IMR-90 (cell line): ENCODE measurements at places on chromosomes 6 and 20. TPM values are rescaled to one million over a fixed set of nuclear protein-coding genes. Genes with fewer than 3 reads are reported as not detected.

RAD21L1 gene
- under 0.01 TPM in 1 of 2 replicates, not detected in the other for total RNA-seq

DNA sequence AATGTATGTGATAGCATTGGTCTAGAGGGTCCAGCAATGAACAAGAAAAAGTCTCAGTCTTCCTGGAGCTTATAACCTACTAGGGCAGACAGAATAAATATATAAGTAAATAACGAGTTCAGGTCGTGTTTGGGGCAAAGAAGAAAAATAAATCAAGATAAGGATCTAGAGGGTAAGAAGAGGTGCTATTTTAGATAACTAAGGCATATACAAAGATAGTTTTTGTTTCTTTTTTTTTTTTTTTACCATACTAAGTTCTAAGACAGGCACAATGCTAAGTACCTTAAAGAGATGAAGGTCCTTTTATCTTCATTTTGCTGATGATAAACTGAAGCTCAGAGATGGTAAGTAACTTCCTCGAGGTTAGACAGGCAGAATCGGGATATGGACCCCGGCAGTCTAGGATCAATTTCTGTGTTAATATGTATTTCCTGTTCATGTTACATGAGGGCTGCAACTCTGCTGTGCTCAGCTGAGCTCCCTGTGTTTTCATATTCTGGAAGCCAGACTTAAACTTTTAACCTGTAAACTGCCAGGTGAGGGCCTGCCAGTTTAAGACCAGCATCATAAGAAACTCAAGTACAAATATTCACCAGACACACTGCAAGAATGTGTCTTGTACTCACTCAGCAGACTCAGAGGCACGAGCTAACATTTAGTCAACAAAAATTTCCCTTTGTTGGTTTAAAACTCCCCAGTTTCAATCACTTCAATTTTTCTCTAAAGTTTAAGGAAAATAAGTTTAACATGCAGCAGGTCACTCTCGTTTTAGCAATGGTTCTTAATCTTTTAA is 23.3 kb downstream of the SESN1 start:
- no peaks in the 10 kb centered on the region for H3K27me3 ChIP-seq
- DNase-seq = no peak
- H3K4me3 ChIP-seq = no peak overlapping the region
- peaks cover 2% of the 10 kb centered on the region; the same call in 1 of the 2 replicates for H3K4me1 ChIP-seq
- H3K36me3 ChIP-seq = no peaks in the 10 kb centered on the region

DNA sequence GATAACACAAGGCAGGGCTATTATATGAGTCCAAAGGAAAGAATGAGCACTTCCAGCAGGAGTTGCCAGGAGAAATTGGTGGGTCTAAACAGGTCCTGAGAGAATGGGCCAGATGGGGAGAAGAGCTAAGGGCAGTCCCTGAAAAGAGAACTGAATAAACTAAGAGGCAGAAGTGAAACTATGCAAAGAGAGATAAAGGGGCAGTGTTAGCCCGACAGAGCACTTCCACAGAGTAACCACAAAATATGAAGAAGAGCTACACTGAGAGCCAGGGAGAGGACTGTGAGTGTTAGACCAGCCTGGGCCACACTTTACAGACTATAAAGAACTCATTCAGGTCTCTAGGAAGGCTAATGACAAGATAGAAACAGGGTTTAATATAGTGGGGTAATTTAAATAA is 43.8 kb downstream of the RALGAPA2 start:
- H3K4me3 ChIP-seq = no peak overlapping the region
- no peaks in the 10 kb centered on the region for H3K4me1 ChIP-seq
- H3K36me3 ChIP-seq = no peaks in the 10 kb centered on the region
- no peaks in the 10 kb centered on the region for H3K27me3 ChIP-seq
- DNase-seq = no peak
- H3K27ac ChIP-seq = no peak overlapping the region

NKX2-4 gene
- total RNA-seq = not detected in 2 replicates

CDSN gene
- total RNA-seq = not detected in 2 replicates

GABRR1 gene
- not detected in 2 replicates for total RNA-seq

DNA sequence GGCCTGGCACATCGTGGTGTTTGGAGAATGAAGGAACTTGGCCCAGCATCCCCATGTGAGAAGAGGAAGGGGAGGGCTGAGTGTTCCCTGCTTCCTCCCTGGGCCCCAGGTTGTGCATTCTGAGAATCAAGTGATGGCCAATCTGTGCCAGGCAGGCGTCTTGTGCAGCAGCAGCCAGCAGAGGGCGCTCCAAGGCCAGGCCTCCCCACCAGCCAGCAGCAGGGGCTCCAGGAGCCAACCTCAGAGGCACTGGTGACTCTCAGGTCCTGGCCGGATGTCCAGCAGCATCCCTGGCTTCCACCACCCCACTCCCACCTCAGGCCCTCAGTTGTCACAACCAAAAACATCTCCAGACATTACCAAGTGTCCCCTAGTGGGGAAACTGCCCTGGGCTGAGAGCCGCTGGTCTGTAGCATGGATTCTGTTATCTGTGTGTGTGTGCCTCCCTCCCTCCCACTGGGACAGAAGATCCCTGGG is 192.0 kb downstream of the PREX1 start:
- H3K27ac ChIP-seq = no peak overlapping the region
- DNase-seq = peak; percentile 31
- H3K36me3 ChIP-seq = no peaks in the 10 kb centered on the region

NUP153 gene
- total RNA-seq = 37.5 and 39.4 TPM in 2 replicates

DNA sequence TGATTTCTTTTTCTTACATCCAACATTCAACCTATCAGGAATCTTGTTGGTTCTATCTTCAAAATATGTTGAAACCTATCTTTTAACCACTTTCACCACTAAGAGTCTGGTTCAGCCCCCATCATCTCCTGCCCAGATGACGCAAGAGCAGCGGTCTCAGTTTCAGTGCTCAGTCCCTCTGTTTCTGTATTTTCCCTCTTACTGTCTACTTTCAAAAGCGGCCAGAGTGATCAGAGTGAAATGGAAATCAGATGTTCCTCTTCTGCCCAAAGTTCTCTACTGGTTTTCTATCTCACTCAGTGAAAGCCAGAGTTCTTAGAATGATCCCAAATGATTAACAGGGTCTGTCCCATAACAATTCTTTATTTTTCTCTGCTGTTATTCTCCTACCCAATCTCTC is 147.9 kb upstream of the PDE7B start:
- H3K27ac ChIP-seq = no peak overlapping the region
- DNase-seq = no peak
- no peaks in the 10 kb centered on the region for H3K36me3 ChIP-seq
- H3K4me3 ChIP-seq = no peak overlapping the region
- H3K27me3 ChIP-seq = no peaks in the 10 kb centered on the region
- H3K4me1 ChIP-seq = no peaks in the 10 kb centered on the region

WFDC12 gene
- total RNA-seq = not detected in 2 replicates

GRCh38 chr6:10300071-10300470 is 114.8 kb downstream of the TFAP2A start:
- no peaks in the 10 kb centered on the region for H3K36me3 ChIP-seq
- H3K27me3 ChIP-seq = no peaks in the 10 kb centered on the region
- DNase-seq = no peak

RTN4IP1 gene
- 9.9 and 11.7 TPM in 2 replicates for total RNA-seq

CLPSL2 gene
- not detected in 2 replicates for total RNA-seq

DNA sequence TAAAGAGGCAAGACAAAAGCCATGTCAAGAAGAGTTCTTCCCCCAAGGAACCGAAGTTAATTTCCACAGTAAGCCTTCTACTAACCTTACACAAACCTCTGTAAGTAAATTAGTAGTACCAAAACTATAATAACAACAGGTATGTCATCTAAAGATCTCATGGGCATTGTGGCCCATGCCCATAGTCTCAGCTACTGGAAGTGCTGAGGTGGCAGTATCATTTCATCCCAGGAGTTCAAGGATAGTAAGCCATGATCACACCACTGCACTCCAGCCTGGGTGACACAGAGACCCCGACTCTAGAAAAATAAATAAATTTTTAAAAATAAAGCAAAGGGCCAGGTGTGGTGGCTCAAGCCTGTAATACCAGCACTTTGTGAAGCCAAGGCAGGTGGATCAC is 29.2 kb downstream of the MDN1 start:
- H3K4me1 ChIP-seq = no peaks in the 10 kb centered on the region
- H3K36me3 ChIP-seq = peaks cover 15% of the 10 kb centered on the region
- no peak overlapping the region for H3K27ac ChIP-seq
- no peak for DNase-seq
- no peak overlapping the region for H3K4me3 ChIP-seq

SLC4A11 gene
- 0.28 and 0.36 TPM in 2 replicates for total RNA-seq

DNA sequence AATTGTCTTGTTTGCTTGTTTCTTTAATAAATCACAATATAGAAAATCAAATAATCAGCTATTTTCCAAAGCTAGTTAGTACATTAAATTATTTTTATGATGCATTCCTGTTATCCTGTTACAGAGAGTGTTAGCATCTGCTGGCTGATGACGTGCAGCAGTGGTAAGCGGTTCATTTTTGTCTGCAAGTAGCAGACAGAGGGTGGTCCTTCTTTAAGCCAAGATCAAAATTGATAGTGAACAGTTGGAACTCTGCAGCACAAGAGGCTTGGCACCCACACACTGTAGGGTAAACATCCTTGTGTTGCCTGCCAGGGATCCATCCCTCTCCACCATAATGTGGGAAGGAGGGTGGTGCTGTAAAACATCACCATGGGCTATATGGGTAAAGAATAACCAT is 158.3 kb downstream of the FRK start:
- H3K27me3 ChIP-seq = no peaks in the 10 kb centered on the region; the same call in 1 of the 2 replicates
- H3K4me1 ChIP-seq = no peaks in the 10 kb centered on the region
- H3K4me3 ChIP-seq = no peak overlapping the region
- no peaks in the 10 kb centered on the region for H3K36me3 ChIP-seq
- no peak for DNase-seq

PPP1R11 gene
- 15.6 and 16.7 TPM in 2 replicates for total RNA-seq

DNA sequence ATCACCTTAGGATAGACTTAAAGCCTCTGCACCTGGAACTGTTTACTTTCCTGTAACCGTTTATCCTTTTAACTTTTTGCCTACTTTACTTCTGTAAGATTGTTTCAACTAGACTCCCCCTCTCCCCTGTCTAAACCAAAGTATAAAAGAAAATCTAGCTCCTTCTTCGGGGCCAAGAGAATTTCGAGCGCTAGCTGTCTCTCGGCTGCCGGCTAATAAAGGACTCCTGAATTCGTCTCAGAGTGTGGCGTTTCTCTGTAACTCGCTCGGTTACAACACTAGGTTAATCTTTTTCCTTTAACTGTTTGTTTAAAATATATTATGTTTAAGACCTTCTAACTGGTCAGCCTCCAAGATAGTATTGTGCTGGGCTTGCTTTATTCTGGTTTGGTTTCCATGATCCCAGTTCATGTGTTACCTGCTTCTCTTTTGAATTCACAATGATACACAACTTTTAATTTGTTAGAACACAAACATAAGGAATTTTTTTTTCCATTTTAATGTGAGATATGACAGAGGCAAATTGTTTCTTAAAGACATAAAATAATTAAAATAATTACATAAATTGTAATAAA is 8.7 kb upstream of the NQO2 start:
- no peaks in the 10 kb centered on the region for H3K36me3 ChIP-seq
- peak overlapping the region; percentile 72 for H3K4me3 ChIP-seq
- no peaks in the 10 kb centered on the region for H3K27me3 ChIP-seq
- DNase-seq = no peak
- peak overlapping the region; percentile 98 for H3K27ac ChIP-seq

ACTL10 gene
- 0.18 and 0.28 TPM in 2 replicates for total RNA-seq

DNA sequence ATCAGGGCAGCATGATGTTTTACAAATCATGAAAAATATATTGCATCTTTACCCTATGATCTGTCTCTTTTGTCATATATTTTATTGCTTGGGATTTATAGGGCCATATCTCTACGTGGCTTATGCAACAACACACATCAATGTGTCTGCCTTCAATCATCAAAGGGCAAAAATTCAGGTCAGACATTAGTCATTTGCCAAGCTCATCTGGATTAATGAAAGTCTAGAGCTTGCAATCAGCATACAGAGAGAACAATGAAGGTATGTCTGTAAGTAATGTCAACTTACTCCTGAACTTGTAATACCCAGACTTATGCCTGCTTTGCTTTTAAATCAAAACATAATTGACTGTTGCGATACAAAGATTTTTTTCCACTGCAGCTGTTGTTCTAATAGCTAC is 282.7 kb downstream of the HAO1 start:
- no peak overlapping the region for H3K4me3 ChIP-seq
- DNase-seq = no peak
- no peaks in the 10 kb centered on the region for H3K36me3 ChIP-seq
- H3K4me1 ChIP-seq = no peaks in the 10 kb centered on the region
- no peak overlapping the region for H3K27ac ChIP-seq

MICB gene
- total RNA-seq = 11.1 and 11.7 TPM in 2 replicates

CD93 gene
- under 0.01 TPM in 1 of 2 replicates, not detected in the other for total RNA-seq

TOP1 gene
- total RNA-seq = 14.0 and 20.8 TPM in 2 replicates

DNA sequence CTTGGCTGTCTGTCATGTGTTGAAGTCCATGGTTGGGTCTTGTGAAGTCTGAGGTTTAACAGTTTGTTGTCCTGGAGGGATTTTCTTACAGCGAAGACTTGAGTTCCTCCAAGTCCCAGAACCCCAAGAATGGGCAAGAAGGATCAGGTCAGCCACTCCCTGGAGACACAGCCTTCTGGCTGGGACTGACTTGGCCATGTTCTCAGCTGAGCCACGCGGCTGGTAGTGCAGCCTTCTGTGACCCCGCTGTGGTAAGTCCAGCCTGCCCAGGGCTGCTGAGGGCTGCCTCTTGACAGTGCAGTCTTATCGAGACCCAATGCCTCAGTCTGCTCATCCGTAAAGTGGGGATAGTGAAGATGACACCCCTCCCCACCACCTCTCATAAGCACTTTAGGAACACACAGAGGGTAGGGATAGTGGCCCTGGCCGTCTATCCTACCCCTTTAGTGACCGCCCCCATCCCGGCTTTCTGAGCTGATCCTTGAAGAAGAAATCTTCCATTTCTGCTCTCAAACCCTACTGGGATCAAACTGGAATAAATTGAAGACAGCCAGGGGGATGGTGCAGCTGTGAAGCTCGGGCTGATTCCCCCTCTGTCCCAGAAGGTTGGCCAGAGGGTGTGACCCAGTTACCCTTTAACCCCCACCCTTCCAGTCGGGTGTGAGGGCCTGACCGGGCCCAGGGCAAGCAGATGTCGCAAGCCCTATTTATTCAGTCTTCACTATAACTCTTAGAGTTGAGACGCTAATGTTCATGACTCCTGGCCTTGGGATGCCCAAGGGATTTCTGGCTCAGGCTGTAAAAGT is 43.5 kb downstream of the SIRPA start:
- DNase-seq = no peak
- H3K36me3 ChIP-seq = peaks cover 22% of the 10 kb centered on the region; the same call in 1 of the 2 replicates
- H3K4me1 ChIP-seq = peaks cover 10% of the 10 kb centered on the region
- no peak overlapping the region for H3K4me3 ChIP-seq

- H3K27me3 ChIP-seq = no peaks in the 10 kb centered on the region
- no peaks in the 10 kb centered on the region for H3K4me1 ChIP-seq
- H3K27ac ChIP-seq = no peak overlapping the region
- peak; percentile 72 for DNase-seq
- no peak overlapping the region for H3K4me3 ChIP-seq
- H3K36me3 ChIP-seq = no peaks in the 10 kb centered on the region
These were observed 485.4 kb upstream of the MANEA start for GRCh38 chr6:95091823-95092436.

GRCh38 chr20:3000852-3001523 is 42.4 kb upstream of the GNRH2 start:
- H3K4me3 ChIP-seq = no peak overlapping the region
- no peaks in the 10 kb centered on the region for H3K4me1 ChIP-seq
- peaks cover 14% of the 10 kb centered on the region for H3K36me3 ChIP-seq
